ENCODE measurements at places on chromosomes 12 and 14. TPM values are rescaled to one million over a fixed set of nuclear protein-coding genes. Genes with fewer than 3 reads are reported as not detected.

Gene SAMD15
- total RNA-seq, result 2.2 TPM

Gene CD27
- total RNA-seq, result not detected

Gene A2M
- not detected for total RNA-seq

Gene GALNT6
- 3.6 TPM for total RNA-seq

Gene SCNN1A
- total RNA-seq, result 21.8 TPM

All from A549 treated with ZK216348 at 1 μM for 4 hours (cell line).